ENCODE measurements at places on chromosomes 12 and 14. TPM values are rescaled to one million over a fixed set of nuclear protein-coding genes. Genes with fewer than 3 reads are reported as not detected.

DNA sequence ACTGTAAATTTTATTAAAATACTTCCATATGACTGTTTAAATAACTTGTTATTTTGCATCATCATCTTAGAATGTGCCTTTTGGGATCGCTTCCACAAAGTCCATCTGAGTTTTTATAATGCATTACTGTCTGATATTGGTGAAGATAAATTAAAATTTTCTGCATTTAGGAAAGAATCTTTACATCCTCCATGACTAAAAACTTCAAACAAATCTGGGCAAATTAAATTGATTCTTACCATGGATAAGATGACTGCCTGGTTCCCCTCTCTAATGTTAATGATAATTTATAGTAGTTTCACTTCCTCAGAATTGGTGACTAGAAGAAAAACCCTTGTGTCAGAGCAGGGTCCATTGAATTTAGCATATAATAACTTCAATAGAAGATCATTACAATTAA lies 94.7 kb upstream of the SLC38A4 start:
- no peak for DNase-seq

DNA sequence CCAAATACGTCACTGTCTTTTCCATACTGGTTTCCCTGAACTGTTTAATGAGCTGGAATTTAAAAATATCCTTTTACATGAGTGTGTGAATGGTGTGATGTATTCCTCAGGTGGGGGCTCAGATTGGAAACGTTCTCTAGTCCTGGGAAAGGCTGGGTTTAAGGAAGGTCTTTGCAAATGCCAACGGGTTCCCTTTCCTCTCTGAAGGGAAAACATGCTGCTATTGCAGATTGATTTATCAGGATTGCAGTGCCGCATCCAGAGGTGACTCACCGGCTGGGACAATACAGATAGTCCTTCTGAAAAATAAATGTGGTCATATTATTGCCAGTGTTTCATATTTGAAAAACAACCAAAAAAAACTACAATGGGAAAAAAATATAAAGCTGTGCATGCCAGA lies 193.1 kb upstream of the FLRT2 start:
- DNase-seq: no peak

STON2 gene
- not detected for total RNA-seq

CACNA1C gene
- total RNA-seq: 0.04 TPM

All from CD8-positive, alpha-beta memory T cell (primary cell).